ENCODE measurements at places on chromosomes 13 and 19. TPM values are rescaled to one million over a fixed set of nuclear protein-coding genes. Genes with fewer than 3 reads are reported as not detected.

RELB gene
- total RNA-seq = 10.5 TPM

DCLK1 gene
- 3.9 TPM for total RNA-seq

EVI5L gene
- 13.5 TPM for total RNA-seq

APOE gene
- 1.5 TPM for total RNA-seq

FFAR2 gene
- total RNA-seq = not detected

SLC17A7 gene
- 0.13 TPM for total RNA-seq

DMKN gene
- not detected for total RNA-seq

LAIR1 gene
- total RNA-seq = not detected

ZNF730 gene
- 3.0 TPM for total RNA-seq

CADM4 gene
- total RNA-seq = 6.7 TPM

DPF1 gene
- 5.0 TPM for total RNA-seq

KLHL1 gene
- total RNA-seq = not detected

ZNF829 gene
- total RNA-seq = 1.3 TPM

SHISA7 gene
- total RNA-seq = not detected

FZR1 gene
- 60.5 TPM for total RNA-seq

CDX2 gene
- not detected for total RNA-seq

DHDH gene
- total RNA-seq = not detected

All from endothelial cell of umbilical vein (primary cell).